ENCODE measurements at places on chromosomes 6 and 20.

GRCh38 chr6:16544006-16544405, 217.3 kb downstream of the ATXN1 start:
- no peak for DNase-seq

GRCh38 chr20:63595416-63596127, 21.5 kb upstream of the HELZ2 start:
- DNase-seq: no peak

GRCh38 chr6:91029211-91029610, 442.3 kb upstream of the MAP3K7 start:
- DNase-seq: no peak

DNA sequence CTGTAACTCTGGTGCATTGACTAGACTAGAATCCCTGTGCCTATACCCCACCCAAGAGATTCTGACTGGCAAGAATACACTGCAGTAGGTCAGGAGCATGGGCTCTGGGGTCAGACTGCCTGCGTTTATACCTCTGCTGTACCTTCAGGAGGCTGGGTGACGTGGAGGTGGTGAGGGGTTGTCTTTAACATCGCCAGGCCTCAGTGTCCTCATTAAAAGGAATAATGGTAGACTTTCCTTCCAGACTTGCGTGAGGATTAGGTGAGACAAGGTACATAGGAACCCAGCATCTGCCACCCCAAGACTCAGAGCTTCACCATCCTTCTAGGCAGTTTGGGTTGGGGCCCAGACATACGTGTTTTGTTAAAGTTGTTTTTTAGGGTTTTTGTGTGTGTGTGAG, 44.3 kb downstream of the TM9SF4 start:
- no peak for DNase-seq

- DNase-seq: no peak
Observed at GRCh38 chr6:42007286-42008137, 42.8 kb upstream of the TAF8 start.

- DNase-seq: peak; percentile 73
Observed at GRCh38 chr6:13908955-13909381, 15.8 kb upstream of the RNF182 start.

- no peak for DNase-seq
Observed at GRCh38 chr6:147675281-147675680, 166.8 kb downstream of the SAMD5 start.

GRCh38 chr20:47358672-47359529, 2.4 kb upstream of the ZMYND8 start:
- peak; percentile 71 for DNase-seq

DNA sequence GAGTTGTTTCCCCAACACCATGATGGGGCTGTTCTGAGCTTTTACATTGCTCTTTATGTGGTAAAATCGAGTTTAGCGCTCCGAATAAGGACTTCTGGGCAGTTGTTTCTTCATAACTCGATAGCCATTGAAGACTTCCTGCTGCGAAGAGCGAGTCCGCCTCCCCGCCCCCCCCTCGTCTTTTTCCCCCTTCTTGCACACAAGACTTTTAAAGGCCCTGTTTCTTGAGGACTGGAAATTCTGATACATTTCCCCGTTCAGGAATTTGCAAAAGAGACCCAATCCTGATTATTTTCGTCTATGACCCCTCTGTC, 1.5 kb upstream of the CITED2 start:
- peak; percentile 28 for DNase-seq

DNA sequence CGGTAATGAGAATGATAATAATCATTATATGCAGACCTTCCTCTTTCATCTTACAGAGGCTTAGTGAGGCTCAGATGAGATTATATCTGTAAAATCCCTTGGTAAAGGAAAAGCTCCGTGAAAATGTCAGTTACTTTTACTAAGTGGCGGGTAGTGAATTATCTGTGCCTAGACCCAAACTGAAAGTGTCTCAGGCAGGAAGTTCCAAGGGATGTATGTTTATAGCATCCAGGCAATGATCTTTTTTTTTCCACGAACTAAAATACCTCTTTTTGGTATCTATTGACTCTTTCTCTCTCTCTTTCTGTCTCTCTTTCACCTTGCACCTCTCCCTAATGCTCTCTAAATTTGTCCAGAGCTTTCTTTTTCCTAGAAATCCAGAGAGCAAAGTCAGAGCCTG, 5.0 kb downstream of the TCF21 start:
- no peak for DNase-seq

- DNase-seq: no peak
Observed at GRCh38 chr6:35400111-35400510, 52.0 kb upstream of the FANCE start.

DNA sequence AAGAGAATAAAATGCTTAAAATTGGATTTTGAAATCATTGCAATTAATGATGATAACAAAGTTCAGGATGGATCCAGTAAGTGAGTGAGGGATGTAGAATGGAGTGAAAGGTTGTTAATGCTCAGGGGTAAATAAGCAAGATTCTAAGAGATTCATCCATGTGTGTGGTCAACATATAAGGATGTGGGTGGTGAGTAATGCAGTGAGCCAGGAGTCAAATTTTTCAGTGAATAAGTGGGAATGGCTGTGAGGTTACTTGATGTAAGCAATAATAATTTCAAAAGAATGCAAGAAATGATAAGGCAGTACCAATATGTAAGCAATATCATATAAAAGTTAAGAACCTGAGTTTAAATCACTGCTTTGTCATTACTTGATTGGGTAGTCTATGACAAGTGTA, 207.5 kb upstream of the ADGRB3 start:
- no peak for DNase-seq

- peak; percentile 66 for DNase-seq
Observed at GRCh38 chr20:49310705-49311104, 32.8 kb upstream of the ZNFX1 start.

- DNase-seq: no peak
Observed at GRCh38 chr6:56864171-56864616, 90.7 kb upstream of the BEND6 start.

- DNase-seq: peak; percentile 76
Observed at GRCh38 chr6:83442752-83443151, 11.9 kb upstream of the ME1 start.

DNA sequence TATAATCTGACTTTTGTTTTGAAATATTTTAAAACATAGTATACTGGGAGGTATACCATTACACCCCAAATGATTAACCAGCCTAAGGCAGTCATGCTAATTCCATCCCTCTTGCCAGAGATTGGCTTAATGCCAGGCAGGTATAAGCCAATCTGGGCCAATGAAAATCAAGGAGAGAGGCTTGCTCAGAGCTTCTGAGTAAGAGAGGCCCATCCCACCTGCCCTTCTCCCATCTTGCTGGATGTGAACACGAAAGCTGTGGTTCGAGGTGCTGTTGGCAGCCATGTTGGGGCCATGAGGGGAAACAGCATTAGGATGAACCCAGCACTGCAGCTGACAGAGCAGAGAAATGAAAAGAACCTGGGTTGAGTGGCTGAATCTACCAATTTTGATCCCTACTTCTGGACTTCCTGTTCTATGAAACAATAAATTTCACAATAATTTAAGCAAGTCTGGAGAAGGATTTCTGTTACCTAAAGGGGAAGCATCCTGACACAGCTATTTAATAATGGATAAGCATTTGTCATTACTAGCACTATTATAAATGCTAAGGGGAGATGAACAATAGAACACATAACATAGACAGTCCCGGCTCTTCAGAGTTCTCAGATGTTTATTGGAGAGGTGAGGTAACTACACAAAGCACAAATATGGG, 152.3 kb downstream of the CDC5L start:
- peak; percentile 16 for DNase-seq

DNA sequence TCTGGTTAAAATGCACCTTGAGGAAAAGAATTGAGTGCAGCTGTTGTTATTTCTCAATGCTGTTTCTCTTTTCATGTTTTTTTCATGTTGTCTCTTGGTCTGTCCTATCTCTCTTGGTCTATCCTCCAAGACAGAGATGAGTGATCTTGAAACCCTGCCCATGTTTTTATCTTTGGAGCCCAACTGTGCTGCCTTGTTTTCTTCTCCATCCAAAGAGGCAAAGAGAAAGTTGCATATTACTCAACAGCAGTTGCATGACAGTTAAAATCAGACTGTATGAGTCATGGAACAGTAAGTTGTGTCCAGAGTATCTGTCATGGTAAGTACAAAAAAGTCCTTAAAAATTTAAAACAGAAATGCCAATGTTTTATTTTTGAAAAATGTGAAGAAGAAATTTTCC, 26.2 kb downstream of the BCAS1 start:
- peak; percentile 78 for DNase-seq

GRCh38 chr20:48725555-48725991, 102.2 kb downstream of the PREX1 start:
- DNase-seq: no peak

DNA sequence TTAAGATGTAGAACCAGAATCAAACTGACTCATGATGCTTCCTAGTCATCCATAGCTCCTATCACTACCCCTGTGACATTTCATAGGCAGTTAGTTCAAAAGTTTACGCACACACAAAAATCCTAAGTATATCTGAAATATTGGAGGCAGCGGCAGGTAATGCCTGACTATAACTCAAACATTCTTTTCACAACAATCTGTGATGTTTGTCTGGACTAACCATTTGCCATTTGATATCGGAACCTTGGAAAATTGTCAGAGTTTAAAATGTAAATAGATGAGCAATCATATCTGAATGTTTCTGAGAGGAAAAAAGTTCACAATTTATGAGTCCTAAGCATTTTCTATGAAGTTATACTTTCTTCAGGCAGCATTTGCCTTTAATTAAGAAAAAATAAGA, 1078.2 kb downstream of the EPHA7 start:
- no peak for DNase-seq

DNA sequence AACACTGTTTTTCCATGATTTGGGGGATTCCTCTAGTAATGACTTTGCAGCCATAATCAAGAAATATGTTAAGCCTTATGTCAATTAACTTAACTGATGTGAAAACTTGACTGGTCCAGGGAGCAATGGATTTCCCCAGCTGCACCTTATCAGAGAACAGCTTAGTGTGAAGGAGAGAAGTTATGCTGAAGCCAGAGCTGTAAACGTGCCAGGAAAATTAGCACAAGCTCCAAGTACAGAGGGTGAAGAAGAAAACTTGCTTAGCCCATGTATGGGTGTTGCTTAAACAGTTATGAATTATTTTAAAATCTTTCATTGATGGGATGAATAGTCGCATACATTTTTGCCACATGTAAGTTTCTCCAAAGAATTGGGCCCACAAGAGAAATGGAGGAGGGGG, 214.9 kb upstream of the RNF217 start:
- no peak for DNase-seq

GRCh38 chr6:162245830-162246420, 481.6 kb downstream of the PRKN start:
- DNase-seq: no peak

GRCh38 chr6:139962654-139963347, 588.4 kb upstream of the CITED2 start:
- DNase-seq: no peak

DNA sequence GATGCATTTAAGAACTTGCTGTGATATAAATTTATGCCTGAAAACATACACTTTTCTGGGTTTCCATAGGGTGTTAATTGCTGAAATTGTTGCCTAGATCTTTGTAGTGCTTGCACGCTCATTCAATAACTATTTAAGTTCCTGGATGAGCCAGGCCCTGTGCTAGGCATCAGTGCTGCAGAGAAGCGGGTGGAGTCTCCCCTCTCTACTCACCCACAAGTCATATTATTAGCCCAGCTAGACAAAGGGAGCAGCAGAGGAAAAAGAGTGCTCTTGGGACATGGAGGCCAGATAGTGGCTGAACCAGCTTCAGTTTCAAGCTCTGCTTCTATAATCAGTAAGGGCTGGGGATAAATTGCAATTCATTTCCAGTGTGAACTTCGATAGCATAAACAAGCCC, 329.1 kb downstream of the TFAP2B start:
- no peak for DNase-seq

DNA sequence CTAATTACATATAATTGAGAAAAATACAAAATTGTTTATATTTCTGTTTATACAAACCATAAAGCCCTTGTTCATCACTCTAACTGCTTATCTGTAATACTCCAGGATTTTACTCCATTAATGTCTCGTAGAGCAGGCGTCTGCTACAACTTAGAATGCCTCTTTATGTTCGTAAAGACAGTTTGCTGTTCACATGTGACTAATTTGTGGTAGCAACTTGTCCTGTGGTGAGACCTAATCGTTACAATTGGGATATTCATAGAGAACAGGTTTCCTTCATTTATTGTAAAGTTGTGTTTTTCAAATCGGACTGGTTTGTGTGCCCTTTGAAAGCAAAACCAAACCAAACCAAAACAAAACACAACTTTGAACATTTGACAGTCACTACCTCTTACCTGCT, 149.7 kb downstream of the ASCC3 start:
- DNase-seq: no peak

DNA sequence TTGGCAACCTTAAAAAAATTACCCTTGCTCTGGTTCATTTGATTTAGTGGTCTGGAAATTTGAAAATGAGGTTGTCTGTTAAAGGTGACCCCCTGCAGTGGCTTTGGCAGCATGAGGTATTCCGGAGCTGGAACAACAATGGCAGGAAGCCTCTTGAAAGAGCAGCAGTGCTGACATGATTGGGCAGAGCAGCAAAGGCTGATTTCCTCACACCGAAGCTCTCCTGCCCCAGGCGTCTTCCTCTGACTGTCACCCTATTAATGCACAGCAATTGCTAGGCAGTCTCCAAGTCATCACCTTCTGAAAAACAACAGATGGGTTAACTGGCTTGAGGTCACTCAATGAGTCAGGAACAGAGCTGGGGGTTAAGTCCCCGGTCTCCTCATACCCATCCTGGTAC, 241.8 kb upstream of the MMS22L start:
- DNase-seq: no peak

DNA sequence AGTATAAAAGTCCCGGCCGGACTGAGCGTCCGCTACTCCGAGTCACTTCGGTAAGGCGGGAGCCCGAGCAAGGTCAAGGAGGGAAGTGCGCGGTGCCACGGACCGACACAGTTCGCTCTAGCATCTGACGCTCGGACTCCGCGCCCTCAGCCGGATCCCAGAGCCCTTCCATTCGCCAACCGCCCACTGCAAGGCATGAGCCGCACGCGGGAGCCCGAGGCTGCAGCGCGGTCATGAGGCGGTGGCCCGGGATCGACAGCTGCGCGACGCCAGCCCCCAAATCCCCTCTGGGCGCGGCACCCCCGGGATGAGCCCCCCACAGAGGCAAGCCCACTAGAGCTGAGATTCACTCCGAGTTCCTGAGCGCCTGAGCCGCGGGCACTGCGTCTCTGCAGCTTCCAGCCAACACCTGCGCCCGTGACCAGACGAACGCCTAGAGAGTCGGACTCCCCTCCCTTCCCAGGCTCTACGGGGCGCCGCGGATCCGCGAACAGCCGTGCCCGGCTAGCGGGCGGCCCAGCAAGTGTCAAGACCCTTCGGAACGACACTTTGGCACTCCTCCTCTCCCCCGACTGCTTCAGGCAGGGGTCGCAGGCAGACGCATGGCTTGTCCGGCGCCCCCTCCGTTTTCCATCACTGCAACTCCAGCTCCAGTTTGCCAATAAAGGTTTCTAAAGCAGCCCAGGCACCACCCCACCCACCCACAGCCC, 725 bp upstream of the ISM1 start:
- DNase-seq: peak; percentile 15

DNA sequence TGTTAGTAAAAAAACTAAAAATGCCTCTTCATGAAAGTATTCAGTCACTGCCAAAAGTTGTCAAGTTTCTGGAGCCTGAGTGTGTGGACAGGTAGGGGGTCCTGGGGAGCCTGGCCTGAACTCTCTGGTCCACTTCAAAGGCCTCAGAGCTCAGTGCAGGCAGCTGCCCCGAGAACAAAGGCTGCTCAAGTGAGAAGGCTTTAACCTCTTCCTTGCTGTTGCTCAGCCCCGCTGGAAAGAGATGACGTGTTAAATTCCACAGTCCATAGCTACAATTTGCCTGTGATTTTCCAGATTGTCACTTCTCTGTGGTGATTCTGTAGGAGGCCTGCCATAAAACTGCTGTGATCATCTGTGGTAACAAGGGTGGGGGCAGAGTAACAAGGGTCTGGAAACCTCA, 96.9 kb downstream of the FAM120B start:
- DNase-seq: no peak
